Cardiac muscle cell (in vitro differentiated cells and primary cell): ENCODE measurements at places on chromosomes 3 and 15. TPM values are rescaled to one million over a fixed set of nuclear protein-coding genes. Genes with fewer than 3 reads are reported as not detected.

IL5RA gene
- 0.07 TPM in 1 of 2 replicates, not detected in the other for total RNA-seq

DNA sequence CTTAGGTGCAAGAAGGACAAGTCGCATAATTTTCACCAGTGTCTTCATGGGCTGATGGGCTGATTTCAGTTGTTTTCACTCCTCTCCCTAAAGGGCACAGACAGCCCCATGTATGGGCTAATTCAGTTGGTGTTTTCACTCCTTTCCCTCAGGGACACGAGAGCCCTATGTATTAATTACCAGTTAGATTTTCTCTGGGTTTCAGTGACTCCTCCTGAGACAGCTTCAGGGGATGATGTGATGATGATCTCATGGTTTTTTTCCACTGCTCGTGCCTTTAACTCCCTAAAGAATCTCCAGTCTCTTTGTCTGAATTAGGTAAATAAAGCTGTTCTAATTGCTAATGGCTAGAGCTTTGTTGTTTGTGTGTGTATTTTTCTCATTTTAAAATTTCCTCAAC is 9.9 kb downstream of the RAMAC start:
- no peaks in the 10 kb centered on the region for H3K27me3 ChIP-seq
- no peak overlapping the region for H3K4me3 ChIP-seq
- no peak overlapping the region for H3K27ac ChIP-seq
- no peak for DNase-seq
- H3K4me1 ChIP-seq: no peaks in the 10 kb centered on the region
- H3K36me3 ChIP-seq: no peaks in the 10 kb centered on the region

DNA sequence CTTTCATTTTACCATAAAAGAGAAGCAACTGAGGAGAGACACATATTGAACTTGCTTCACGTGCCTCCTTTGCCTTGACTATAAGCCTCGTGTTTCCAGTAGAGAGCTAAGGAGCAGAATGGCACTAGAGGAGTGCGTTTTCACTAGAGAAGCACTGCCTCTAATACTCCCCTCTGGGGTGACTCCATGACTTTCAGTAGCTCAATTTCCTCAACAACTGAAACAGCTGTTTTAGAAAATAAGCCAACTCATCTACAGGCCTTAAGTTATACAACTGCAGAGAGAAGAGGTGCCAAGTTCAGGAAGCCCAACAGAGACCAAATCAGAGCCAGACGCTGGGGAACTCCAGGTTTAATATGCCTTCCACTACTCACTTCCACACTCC is 1.9 kb downstream of the UBP1 start:
- peak overlapping the region; percentile 88 for H3K4me3 ChIP-seq
- DNase-seq: peak; percentile 12
- no peaks in the 10 kb centered on the region for H3K36me3 ChIP-seq
- H3K27ac ChIP-seq: peak overlapping the region; percentile 94
- no peaks in the 10 kb centered on the region for H3K27me3 ChIP-seq

DNA sequence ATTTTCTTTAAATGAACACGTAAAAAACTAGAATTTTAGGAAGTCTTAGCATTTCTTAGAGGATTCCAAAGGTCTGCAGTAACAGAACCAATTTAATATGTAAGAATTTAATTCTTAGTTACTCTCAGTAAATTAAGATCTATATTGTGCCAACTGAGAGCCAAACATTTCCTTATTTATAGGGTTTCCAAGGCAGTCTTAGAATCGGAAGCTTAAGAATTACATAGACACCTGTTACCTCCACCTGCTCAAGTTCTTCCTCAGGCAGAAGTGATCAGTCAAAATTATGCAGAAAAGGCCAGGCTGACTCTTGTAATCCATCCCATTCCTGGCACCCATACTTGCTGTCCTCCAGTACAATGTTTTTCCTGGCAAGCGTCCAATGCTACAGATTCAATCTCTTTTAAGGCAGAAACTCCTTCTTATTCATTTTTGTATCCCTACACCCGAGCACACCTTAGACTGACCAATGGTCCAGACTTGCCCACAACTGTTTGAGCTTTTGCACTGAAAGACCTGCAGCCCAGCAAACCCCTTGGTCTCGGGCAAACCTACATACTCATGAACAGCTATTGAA is 64.3 kb downstream of the NCEH1 start:
- no peaks in the 10 kb centered on the region for H3K4me1 ChIP-seq
- DNase-seq: peak; percentile 88
- H3K36me3 ChIP-seq: no peaks in the 10 kb centered on the region
- no peak overlapping the region for H3K4me3 ChIP-seq
- H3K27me3 ChIP-seq: no peaks in the 10 kb centered on the region

GRCh38 chr15:80604583-80605575 is 90.2 kb upstream of the ABHD17C start:
- no peak for DNase-seq
- H3K4me1 ChIP-seq: no peaks in the 10 kb centered on the region
- H3K27ac ChIP-seq: no peak overlapping the region
- H3K27me3 ChIP-seq: no peaks in the 10 kb centered on the region
- H3K36me3 ChIP-seq: no peaks in the 10 kb centered on the region
- no peak overlapping the region for H3K4me3 ChIP-seq

CYP19A1 gene
- total RNA-seq: 0.69 TPM in 1 of 2 replicates, not detected in the other

DNA sequence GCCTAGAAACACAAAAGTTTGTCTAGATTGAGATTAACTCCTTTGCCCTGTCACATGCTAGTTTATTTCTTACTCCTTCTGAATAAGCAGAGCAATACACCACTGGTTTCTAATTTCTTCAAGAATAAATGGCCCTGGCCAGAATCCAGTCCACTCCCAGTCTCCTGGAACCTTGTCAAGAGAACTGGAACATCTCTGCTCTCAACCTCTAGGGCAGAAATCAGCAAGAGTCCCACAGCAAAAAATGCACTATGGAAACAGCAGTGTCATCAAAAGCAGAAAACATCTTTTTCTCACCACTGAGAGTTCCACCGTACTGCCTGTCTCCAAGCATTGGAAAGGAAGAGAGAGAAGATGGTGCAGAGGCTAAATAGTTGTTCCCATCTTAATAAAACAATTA is 35.9 kb upstream of the PPP2R3A start:
- no peak overlapping the region for H3K4me3 ChIP-seq
- DNase-seq: peak; percentile 48
- no peaks in the 10 kb centered on the region for H3K27me3 ChIP-seq
- peaks cover 2% of the 10 kb centered on the region for H3K4me1 ChIP-seq
- H3K36me3 ChIP-seq: no peaks in the 10 kb centered on the region

GRCh38 chr15:45962733-45963132 is 327.9 kb downstream of the SQOR start:
- H3K4me1 ChIP-seq: no peaks in the 10 kb centered on the region
- H3K4me3 ChIP-seq: no peak overlapping the region
- H3K27me3 ChIP-seq: no peaks in the 10 kb centered on the region
- no peaks in the 10 kb centered on the region for H3K36me3 ChIP-seq

- no peak overlapping the region for H3K27ac ChIP-seq
- no peaks in the 10 kb centered on the region for H3K27me3 ChIP-seq
- H3K36me3 ChIP-seq: no peaks in the 10 kb centered on the region
- H3K4me1 ChIP-seq: no peaks in the 10 kb centered on the region
- no peak overlapping the region for H3K4me3 ChIP-seq
These were observed 392.9 kb upstream of the ROBO2 start for GRCh38 chr3:76646921-76647562.

DNA sequence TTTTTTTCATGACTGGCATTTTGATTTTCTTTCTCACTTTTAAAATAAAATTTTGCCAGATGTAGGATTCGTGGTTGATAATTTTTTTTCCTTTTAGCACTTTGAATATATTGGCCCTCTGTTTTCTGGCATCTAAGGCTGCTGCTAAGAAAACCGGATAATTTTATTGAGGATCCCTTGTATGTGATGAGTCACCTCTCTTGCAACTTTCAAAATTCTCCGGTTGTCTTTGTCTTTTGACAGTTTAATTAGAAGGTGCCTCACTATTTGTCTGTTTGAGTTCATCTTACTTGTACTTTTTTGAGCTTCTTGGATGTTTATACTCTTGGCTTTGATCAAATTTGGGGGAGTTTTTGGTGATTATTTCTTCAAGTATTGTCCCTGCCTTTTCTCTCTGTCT is 349.7 kb downstream of the LPP start:
- no peak overlapping the region for H3K27ac ChIP-seq
- no peak for DNase-seq
- H3K4me3 ChIP-seq: no peak overlapping the region

HRG gene
- total RNA-seq: not detected in 2 replicates

SNTN gene
- 0.24 TPM in 1 of 2 replicates, not detected in the other for total RNA-seq

- peaks cover 23% of the 10 kb centered on the region for H3K4me1 ChIP-seq
- no peaks in the 10 kb centered on the region for H3K36me3 ChIP-seq
- H3K27me3 ChIP-seq: no peaks in the 10 kb centered on the region
- no peak overlapping the region for H3K4me3 ChIP-seq
- peak; percentile 30 for DNase-seq
These were observed 1.6 kb downstream of the CCR9 start for GRCh38 chr3:45887759-45888511.

IQCF5 gene
- total RNA-seq: not detected in 2 replicates

CNOT10 gene
- 18.6 and 22.2 TPM in 2 replicates for total RNA-seq

- H3K36me3 ChIP-seq: no peaks in the 10 kb centered on the region
- no peak overlapping the region for H3K27ac ChIP-seq
- H3K4me3 ChIP-seq: no peak overlapping the region
- DNase-seq: peak; percentile 53
- peaks cover 11% of the 10 kb centered on the region for H3K4me1 ChIP-seq
- H3K27me3 ChIP-seq: peaks cover 23% of the 10 kb centered on the region
These were observed 3.2 kb upstream of the PLXND1 start for GRCh38 chr3:129609591-129610182.

WNT5A gene
- 94.2 and 113 TPM in 2 replicates for total RNA-seq

GRCh38 chr15:99504071-99504822 is 61.5 kb upstream of the MEF2A start:
- H3K36me3 ChIP-seq: no peaks in the 10 kb centered on the region
- H3K27me3 ChIP-seq: no peaks in the 10 kb centered on the region
- H3K4me3 ChIP-seq: no peak overlapping the region
- no peak overlapping the region for H3K27ac ChIP-seq
- no peaks in the 10 kb centered on the region for H3K4me1 ChIP-seq

- DNase-seq: no peak
- no peak overlapping the region for H3K4me3 ChIP-seq
- H3K27ac ChIP-seq: no peak overlapping the region
- peaks cover 3% of the 10 kb centered on the region for H3K4me1 ChIP-seq
These were observed 11.4 kb downstream of the SQOR start for GRCh38 chr15:45646220-45646619.

TTLL13 gene
- total RNA-seq: 0.21 TPM in 2 replicates

GRCh38 chr15:64746921-64747320 is 28.5 kb downstream of the RBPMS2 start:
- H3K27ac ChIP-seq: peak overlapping the region; percentile 22
- DNase-seq: no peak
- H3K4me1 ChIP-seq: peaks cover 14% of the 10 kb centered on the region
- no peaks in the 10 kb centered on the region for H3K27me3 ChIP-seq
- H3K4me3 ChIP-seq: no peak overlapping the region

DNA sequence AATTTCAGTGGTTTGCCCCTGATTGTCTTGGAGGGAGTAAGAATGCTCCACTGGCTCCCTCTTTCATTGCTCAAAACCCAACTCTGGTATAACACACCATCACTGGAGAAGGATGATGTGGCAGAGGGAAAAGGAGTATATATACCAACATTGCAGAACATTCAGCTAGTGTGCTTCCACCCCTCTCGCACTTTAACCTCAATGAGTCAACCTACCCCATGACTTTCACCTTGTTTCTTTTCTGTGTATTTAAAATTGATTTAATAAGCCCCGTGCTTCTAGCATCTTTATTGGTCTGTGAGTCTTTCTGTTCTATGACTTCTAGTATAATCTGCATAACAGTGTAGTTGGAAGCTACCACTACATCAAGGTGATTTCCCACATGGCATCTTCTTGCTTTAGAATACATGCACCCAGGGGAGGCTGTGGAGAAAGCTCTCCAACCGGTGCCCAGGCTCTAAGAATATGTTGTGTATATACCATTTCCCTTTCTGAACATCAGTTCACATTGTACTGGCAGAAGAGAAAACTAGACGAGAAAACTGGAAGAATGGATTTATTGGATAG is 595.1 kb upstream of the TGFBR2 start:
- H3K4me3 ChIP-seq: no peak overlapping the region
- no peak overlapping the region for H3K27ac ChIP-seq
- DNase-seq: no peak
- H3K4me1 ChIP-seq: no peaks in the 10 kb centered on the region
- no peaks in the 10 kb centered on the region for H3K27me3 ChIP-seq

PLCB2 gene
- total RNA-seq: 16.9 and 41.2 TPM in 2 replicates

- no peaks in the 10 kb centered on the region for H3K27me3 ChIP-seq
- H3K36me3 ChIP-seq: no peaks in the 10 kb centered on the region
- peaks cover 8% of the 10 kb centered on the region for H3K4me1 ChIP-seq
- H3K27ac ChIP-seq: no peak overlapping the region
These were observed 945.1 kb downstream of the IGSF11 start for GRCh38 chr3:118089563-118089962.

CLDN1 gene
- 0.18 and 0.48 TPM in 2 replicates for total RNA-seq

- no peaks in the 10 kb centered on the region for H3K4me1 ChIP-seq
- H3K27me3 ChIP-seq: no peaks in the 10 kb centered on the region
- DNase-seq: no peak
- H3K27ac ChIP-seq: no peak overlapping the region
- peak overlapping the region; percentile 79 for H3K4me3 ChIP-seq
These were observed 1.4 kb downstream of the CYFIP1 start for GRCh38 chr15:22978691-22979237.

KIF15 gene
- 1.4 and 6.4 TPM in 2 replicates for total RNA-seq

- H3K4me1 ChIP-seq: no peaks in the 10 kb centered on the region
- no peaks in the 10 kb centered on the region for H3K36me3 ChIP-seq
- H3K27me3 ChIP-seq: peaks cover 37% of the 10 kb centered on the region
- H3K4me3 ChIP-seq: no peak overlapping the region
These were observed 63.9 kb upstream of the GATA2 start for GRCh38 chr3:128556907-128557306.

PATL2 gene
- 0.33 TPM in 1 of 2 replicates, not detected in the other for total RNA-seq

TUBGCP4 gene
- 7.1 and 10.7 TPM in 2 replicates for total RNA-seq

DNA sequence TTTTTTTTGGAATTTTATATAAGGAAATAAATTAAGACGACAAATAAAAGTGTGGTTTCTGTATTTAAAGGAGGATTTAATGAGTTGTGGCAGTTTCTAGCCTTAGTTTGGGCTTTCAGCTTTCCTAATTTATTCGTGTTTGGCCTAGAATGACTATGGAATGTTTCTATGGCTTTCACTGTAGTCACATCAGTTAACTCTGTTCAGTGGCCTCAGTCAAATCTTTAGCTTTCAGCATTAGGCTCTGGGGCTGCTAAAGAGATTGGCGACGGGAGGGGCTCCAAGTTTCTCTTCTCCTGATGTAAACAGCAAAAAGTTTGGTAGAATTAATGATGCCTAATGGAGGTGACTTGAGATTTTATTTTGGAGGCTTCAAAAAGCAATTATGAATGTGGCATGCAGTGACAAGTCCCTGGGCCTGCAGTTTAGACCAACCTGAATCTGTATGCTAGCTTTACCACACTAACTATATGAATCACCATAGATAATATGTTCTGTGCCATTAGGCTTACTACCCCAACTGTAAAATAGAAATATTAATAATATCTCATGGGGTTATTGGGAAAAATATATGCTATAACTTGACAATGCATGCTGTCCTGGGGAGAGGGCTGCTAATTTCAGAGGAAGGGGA is 47.1 kb upstream of the ADGRG7 start:
- DNase-seq: no peak
- H3K27ac ChIP-seq: no peak overlapping the region
- H3K4me1 ChIP-seq: peaks cover 26% of the 10 kb centered on the region

PRSS50 gene
- total RNA-seq: 3.2 and 4.1 TPM in 2 replicates
